ENCODE measurements at places on chromosomes 7 and 10.
A peak's percentile ranks its signal among the peaks of the same experiment; 100 is the strongest.

GRCh38 chr7:73521636-73522104, 423 bp downstream of the BAZ1B start:
- no peak for DNase-seq

GRCh38 chr7:143322760-143323633, 7.1 kb downstream of the CLCN1 start:
- no peak for DNase-seq

- DNase-seq = no peak
These were observed 131.8 kb upstream of the WDR11 start for GRCh38 chr10:120719333-120719732.

DNA sequence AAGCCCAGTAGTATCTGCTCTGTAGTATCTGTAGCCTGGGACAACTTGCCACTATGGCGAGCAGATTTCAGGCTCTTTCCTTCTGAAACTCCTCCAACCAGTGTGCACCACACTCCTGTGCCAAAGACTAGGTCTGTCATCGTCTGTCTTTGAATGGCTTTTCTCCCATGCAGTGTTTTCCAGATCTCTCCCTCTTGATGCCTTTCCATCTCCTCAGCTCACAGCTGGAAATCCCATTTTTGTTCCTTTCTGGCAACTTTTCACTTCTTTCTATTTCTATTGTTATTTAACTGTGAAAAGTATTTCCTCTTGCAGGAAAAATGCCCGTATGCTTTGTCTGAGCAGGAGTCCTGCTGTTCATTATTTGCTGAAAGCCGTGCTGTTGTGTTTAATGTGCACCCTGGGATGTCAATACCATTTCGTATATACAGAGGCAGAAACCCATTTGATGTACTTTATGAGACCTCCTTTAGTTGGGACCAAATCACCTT, 373.7 kb downstream of the PHTF2 start:
- no peak for DNase-seq

DNA sequence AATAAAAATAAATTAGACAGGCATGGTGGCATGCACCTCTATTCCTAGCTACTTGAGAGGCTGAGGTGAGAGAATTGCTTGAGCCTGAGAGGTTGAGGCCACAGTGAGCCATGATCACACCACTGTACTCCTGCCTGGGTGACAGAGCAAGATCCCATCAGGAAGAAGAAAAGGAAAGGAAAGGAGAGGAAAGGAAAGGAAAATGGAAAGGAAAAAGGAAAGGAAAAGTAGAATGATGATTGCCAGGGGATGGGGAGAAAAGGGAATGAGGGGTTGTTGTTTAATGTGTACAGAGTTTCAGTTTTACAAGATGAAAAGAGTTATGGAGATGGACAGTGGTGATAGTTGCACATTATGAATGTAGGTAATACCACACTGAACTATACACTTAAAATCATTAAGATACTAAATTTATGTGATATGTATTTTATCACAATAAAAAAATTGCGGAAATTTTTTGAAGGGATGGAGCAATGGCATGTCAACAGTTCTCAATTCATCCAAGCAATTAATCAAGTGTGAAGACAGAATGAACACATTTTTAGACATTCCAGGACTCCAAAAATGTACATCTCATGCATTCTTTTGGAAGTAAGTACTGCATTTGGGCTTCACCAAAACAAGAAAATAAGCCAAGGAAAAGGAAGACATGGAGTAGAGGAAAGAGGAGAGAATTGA, 44.3 kb downstream of the IL6 start:
- DNase-seq = peak; percentile 16

DNA sequence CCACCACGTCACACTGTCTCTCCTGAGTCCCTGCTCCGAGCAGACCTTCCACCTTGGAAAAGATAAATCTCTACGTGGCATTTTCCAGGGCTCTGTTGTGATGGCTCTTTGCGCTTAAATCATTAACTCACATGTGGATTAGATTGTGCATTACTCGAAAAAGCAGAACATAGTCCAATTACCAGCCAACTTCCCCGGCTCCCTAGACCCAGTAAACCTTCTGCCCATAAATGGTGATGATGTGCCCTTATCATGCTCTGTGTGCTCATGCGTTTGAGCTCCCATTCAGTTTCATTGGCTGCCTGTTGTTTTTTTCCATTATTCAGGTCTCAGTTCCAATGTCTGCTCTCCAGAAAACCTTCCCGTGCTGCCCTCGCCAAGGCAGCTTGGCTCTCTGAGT, 471.2 kb downstream of the GLRX3 start:
- no peak for DNase-seq

GRCh38 chr7:151272405-151272804, 23.9 kb upstream of the SMARCD3 start:
- DNase-seq = no peak

GRCh38 chr10:98367604-98368451, 47.2 kb downstream of the PYROXD2 start:
- no peak for DNase-seq

GRCh38 chr7:135434047-135434446, 75.9 kb downstream of the CNOT4 start:
- no peak for DNase-seq

- DNase-seq = no peak
These were observed 63.1 kb upstream of the KCNIP2 start for GRCh38 chr10:101906586-101907183.

GRCh38 chr7:23003505-23004246, 10.3 kb downstream of the HYCC1 start:
- no peak for DNase-seq

- DNase-seq = peak; percentile 93
These were observed 39.5 kb upstream of the ANKRD1 start for GRCh38 chr10:90960355-90960814.

DNA sequence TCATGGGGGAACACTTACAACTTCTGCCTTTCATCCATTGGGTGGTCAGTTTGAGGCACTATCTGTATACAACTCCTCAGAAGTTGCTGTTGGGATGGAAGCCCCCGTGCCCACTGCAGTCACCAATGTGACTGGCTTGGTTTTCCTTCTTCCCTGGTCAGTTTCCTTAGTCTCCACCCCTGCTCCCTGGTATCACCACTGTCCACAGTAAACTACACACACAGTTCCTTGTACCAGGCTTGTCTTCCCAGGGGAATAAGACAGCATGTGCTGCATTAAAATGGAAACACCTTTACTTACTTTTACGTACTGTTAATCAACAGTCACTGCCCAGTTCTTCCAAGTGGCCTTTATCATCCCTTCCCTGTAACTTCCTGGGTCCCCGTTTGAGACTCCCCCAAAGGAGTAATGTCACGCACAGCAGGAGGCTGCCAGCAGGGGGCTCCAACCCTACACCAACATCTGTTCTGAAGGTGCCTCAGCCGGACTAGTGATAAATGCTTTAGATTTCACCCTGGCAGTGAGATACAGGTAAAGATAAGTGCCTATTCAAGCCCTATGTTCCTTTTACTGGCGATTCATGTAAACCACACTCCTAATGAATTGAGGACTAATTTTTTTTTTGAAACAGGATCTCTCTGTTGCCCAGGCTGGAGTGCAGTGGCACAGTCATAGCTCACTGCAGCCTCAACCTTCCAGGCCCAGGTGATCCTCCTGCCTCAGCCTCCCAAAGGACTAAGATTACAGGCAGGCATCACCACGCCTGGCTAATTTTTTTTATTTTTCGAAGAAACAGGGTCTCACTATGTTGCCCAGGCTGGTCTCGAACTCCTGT, 45.3 kb upstream of the PIK3AP1 start:
- peak; percentile 12 for DNase-seq

DNA sequence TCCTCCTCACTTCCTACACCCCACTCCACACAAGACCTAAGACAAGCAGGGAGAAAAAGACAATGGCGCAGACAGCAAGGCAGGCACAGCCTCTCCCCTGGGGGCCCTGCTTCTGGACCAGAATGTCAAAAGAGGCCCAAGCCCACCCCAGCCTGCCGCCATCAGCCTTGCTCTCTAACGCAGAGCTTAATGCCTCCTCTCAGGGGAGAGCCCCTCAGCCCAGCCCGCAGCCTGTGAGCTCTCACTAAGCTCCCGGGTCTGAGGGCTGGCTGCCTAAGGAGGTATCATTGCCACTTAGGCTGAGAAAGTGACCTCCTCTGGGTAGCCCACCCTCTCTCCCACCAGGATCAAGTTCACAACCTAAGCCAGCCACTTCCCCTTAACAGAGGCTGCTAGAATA, 16.7 kb downstream of the SLIT1 start:
- DNase-seq = no peak

DNA sequence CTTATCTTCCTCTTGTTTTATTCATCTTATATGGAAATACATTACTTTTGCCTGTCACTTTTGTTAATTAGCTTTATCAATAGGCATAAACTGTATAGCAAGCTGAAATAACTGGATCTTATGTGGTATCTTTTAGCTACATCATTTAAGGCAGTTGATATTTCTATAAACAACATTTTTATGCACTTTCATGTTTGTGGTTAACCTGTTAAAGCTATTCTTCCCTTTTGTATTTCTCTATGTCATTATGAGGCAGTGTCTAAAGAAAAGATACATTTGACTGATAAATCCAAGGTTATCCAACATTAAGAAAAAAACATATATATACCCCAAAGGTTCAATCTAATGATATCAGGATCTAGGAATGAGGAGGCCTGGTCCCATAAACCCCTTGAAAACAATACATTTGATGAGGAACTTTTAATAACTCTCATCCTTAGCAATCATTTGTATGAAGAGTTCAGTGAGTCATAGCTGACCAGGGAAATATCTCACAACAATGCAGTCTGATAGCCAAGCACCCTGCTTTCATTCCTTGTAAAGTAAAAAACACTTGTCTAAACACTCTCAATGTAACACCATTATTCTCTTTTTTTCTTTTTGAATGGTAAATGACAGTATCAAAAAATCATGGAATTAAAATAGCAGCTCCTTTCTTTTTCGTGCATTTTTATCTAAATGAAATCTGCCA, 300.9 kb downstream of the NEBL start:
- peak; percentile 1 for DNase-seq

- DNase-seq = peak; percentile 41
These were observed at the start of gene PCBD1 for GRCh38 chr10:70887804-70888800. PCBD1 (minus strand) TSS chr10:70888565; CDS start chr10:70888533, 32 bp downstream.

DNA sequence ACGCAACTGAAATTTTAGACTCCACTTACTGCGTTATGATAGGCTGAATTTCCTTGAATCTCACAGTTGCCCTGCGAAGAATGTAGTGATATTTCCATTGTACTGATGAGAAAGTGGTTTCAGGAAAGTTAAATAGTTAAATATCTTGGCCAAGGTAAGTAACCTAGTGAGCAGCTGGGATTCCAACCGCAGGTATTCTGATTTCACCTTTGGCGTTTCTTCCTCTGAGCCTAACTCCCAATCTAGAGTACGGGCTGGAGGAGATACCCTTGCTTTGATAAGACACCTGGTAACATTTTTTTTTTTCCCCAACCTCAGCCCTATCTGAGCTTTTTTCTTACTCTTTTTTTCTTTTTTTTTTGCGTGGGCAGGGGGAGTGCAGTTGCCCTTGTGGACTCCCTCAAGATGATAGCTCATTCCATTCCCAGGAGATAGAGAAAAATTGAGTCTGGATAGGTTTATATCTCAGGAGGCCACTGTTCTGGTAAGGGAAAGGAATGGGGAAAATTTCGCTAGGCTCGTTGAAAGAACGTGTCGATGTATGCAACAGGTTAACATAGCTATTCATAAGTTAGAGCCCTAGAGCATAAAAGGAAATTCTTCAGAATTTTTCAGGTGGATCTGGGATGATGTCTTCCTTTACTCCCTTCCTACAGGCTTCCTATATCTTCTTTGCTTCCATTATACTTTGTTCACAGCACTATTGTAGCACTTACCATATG, 3.1 kb upstream of the TAS2R38 start:
- no peak for DNase-seq

- DNase-seq = no peak
These were observed 250.9 kb downstream of the PTEN start for GRCh38 chr10:88114368-88114767.

DNA sequence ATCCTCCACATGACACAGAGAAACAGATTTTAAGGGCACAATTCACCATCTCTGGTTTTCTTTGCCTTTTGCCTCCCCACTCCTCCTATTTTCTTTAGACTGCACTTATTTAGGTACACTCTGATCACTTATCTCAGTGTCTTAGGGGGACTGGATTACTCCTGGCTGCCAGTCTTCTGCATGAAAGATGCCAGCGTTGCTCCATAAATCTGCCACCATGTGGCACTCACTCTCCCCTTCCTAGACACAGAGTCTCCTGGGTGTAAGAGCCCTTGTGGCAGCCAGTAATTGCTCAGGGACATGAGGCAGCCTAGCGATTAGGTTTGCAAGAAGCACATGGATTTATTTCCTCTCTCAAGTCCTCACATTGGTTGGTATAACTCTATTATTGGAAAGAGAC, 34.5 kb upstream of the RBM20 start:
- no peak for DNase-seq

DNA sequence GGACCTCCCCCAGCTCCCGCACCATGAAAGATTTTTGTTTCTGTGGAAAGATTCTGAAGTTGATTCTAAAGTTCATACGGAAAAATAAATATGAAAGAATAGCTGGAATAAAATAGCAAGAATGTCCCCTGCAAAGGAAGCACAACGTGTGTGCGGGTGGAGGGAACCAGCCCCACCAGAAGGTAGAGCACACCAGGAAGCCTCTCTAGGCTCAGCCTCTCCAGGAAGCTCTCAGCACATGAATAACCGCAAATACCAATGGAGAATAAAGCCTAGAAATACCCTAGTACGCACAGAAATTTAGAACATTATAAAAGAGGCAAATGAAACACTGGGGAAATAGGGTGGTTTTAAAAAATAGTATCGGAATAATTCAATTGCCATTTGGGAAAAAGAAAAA, 24.6 kb upstream of the FAM170B start:
- no peak for DNase-seq

DNA sequence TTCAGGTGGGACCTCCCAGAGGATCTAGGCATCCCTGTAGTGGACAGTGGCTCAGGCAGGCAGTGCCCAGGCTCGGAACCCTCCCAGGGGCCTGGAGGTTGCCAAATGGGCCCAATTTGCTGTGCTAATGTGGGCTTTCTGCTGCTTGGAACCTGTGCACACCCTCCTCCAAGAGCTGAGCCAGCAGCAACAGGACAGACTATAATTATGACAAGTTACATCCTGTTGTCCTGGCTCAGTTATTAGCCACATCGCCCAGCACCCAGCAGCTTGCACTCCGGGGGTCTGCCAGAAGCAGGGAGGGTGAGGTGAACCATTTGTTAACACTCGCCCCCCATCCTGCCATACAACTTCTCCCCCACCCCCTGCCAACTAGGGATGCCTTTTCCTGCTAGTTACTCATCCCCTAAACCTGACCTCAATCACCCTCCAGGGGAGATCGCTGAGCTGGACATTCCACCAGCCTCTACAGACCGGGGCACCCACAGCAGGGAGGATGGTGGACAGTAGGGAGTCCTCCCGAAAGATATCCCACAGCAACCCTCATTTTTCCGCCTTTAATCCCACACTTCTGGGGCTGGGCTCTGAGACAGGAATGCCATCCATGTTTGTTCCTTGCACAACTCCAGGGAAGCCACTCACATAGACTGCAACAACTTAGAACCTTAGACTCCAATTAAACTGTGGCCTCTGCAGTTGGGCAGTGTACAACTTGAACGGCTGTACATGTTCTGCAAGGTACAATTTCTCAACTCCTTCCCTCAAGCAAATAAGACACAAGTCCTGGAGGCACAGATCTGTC, 7.9 kb upstream of the MYL10 start:
- DNase-seq = no peak

All from fibroblast of skin of left quadriceps (primary cell).